ENCODE measurements at places on chromosomes 16 and 17.

GRCh38 chr17:33342025-33342424 is 48.9 kb upstream of the ASIC2 start:
- no peak for DNase-seq

DNA sequence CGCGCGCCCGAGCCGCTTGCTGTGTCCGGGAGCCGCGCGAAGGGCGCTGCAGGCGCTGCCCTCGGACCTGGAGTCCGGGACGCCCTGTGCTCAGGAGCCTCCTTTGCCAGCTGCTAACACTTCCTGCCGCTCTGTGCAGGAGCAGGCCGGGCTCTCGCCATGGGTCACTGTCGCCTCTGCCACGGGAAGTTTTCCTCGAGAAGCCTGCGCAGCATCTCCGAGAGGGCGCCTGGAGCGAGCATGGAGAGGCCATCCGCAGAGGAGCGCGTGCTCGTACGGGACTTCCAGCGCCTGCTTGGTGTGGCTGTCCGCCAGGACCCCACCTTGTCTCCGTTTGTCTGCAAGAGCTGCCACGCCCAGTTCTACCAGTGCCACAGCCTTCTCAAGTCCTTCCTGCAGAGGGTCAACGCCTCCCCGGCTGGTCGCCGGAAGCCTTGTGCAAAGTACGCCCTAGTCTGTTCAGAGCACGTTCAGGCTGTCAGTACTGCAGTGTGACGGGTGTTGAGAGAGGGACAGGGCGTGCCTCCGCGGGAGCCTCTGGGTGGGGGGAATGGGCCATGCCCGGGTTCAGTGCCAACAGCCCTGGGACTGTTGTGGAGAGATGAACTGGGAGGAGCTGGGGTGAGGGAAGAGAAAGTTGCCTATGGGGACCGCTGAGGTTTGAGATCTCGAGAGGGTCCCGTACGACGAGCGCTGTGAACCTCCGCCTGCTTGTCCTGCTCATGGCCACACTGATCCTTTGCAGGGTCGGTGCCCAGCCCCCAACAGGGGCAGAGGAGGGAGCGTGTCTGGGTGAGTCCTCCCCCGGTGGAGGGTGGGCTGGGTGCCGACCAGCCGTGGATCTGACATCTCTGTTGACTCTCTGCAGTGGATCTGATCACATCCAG is 1.3 kb downstream of the ZNF276 start:
- peak; percentile 81 for DNase-seq

- peak; percentile 67 for DNase-seq
Observed at GRCh38 chr17:44222112-44222869, 2.8 kb upstream of the UBTF start.

DNA sequence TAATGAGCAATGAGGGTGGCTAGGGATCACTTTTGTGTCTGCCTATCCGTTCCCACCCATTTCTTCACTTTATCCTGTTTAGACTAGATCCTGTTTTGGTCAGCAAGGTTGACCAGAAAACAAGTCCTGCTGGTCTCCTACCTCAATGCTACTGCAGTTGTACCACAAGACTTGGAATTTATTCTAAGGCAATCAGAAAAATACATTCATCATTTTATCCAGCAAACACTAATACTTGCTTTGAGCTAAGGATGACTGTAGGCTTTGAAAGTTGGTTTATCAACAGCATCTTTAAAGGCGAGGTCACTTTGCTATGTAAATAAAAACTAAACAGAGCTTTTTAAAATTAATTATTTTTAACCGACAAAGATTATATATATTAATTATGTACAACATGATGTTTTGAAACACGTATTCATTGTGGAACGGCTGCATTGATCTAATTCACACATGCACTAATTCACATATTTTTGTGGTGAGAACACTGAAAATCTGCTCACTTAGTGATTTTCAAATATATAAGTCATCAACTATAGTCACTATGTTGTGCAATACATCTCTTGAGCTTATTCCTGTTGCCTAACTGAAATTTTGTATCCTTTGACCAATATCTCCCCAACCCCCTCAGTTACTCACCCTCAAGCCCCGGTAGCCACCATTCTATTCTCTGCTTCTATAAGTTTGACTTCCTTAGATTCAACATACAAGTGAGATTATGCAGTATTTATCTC is 125.9 kb upstream of the HS3ST3A1 start:
- no peak for DNase-seq

DNA sequence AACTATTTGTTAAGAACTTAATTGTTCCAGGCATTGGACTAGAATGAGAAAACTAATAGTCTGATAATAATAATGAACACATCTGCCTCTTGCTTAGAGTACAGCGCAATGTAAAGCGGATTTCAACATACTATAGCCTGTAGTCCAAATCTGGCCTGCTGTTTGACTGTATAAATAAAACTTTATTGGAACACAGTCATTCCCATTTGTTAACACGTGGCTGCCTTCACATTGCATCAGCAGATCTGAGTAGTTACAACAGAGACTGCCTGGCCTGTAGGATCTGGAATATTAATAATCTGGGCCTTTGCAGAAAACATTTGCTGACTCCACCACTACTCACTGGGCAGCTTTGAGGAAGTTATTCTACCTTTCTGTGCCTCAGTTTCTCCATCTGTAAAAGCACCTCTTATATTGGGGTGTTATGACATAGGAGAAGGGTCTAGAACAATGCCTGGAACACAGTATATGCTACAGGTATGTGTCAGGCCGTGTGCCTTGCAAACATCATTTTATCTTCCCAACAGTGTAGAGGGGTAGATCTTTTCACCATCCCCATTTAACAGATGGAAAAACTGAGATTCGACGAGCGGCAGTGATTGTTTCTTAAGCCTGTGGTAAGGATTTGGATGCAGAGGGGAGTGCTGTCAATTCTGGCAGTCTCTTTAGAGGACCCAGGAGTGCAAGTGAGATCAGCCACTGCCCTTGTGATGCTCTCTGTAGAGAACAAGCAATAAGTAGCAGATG is 22.2 kb downstream of the PDILT start:
- no peak for DNase-seq

DNA sequence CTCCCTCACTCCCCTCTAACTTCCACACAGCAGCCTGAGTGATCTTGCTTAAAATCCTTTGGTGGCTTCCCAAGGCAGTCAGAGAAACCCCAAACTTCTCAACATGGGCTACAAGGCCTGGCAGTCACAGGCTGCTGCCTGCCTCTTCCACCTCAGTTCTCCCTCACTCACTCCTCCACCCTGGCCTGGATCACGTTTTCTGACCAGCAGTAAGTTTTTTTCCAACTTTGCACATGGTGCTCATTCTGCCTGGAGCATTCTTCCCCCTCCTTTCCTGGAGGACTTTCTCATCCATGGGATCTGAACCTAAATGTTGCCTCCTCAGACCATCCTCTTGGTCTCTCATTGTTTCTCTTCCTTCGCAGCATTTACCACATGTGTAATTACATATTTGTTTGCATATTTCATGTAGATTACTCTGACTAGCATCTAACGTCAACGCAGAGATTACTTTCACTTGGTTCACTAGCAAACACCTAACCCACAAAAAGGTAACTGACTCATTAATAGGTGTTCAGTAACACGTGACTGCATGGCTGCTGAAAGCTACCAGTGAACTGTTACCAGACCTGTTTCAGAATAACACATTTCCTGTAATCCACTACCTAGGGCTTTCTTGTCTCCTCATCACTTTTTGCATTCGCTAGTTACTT is 17.1 kb downstream of the GNA13 start:
- peak; percentile 90 for DNase-seq

DNA sequence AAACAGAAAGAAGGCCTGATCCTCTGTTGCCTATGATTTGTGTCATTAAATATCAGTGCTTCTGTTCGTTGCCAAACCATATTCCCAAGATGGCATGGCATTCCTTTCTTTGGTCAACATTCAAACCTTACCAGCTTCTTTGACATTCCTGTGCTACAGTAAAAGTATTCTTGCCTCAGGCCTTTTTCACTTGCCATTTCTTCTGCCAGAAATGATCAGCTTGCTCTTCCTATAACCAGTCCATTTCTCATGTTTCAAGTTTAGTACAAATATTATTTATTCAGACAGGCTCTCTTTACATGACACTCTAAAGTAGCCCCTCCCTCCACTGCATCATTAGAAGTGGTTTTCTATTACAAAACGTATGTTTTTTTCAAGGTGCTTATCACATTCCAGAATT is 278.3 kb downstream of the KCNJ2 start:
- DNase-seq = no peak

GRCh38 chr16:56643080-56643778 is 4.8 kb downstream of the MT1A start:
- peak; percentile 81 for DNase-seq

GRCh38 chr17:41689497-41690299 is 1.0 kb downstream of the EIF1 start:
- DNase-seq = peak; percentile 75

DNA sequence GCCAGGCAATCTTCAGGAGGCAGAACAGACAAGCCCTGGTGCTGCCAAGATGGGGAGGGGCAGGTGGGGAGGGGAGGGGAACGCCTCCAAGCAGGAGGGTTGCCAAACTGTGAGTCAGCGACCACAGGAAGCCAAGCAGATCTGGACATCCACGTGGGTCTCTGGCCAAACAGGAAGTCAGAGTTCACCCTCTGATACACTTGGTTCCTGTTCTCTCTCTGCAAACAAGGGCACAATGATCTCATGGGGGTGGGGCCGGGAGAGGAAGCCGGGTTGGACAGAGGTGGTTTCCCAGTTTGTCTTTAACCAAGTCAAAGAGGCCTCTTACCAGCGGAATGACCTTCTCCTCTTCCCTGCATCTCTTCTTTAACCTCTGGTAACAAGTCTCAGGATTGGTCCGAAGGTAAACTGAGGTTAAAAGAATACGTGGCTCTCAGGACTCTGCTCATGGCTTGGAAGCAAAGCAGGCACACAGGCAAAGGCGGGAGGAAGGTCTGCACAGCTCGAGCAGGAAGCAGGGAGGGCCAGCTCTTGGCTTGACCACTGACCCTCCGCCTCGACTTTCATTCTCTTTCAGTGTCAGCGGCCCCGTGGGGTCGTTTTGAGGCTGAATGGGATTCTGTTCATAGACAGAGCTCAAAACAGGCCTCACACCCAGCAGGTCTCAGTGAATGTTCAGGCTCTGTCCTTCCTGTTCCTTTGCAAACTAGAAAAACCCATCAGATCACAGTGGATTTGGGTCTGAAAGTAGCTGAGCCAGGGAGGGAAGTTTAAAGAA is 32.9 kb downstream of the TK2 start:
- DNase-seq = peak; percentile 87

DNA sequence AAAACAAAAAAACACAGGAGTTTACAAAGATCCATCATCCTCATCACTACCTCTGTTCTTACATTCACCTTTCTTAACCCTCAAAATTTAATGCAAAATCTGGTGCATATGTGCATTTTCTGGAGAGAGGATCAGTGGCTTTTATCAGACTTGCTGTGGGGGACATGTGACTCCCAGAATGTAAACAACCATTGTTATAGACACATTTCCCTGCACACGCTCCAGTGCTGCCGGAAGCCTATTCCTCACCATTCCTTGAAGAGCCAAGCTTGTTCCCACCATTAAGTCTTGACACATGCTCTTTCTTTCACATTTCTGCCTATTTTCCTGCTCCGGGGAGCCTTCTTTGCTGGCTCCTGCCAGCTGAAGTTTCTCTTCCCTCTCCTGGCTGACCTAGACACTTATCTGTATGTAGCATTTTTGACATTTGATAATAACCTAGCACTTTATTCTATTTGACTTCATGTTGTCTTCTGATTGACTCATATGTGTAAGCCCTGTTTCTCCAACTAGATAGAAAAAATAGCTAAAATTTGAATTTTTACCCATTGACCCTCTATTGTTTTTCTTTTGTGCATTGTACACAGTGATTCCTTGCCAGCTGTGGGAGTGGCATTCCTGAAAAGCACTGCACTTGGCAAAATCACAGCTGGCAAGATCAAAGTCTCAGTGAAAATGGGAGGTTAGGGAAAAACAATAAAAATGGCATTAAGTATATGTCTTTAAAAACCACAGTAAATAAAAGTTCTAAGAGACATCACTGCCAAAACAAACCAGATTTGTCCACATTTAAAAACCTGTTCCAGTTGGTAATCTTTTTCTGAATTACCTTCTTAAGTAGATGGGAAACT is 76.8 kb upstream of the CIBAR2 start:
- no peak for DNase-seq

DNA sequence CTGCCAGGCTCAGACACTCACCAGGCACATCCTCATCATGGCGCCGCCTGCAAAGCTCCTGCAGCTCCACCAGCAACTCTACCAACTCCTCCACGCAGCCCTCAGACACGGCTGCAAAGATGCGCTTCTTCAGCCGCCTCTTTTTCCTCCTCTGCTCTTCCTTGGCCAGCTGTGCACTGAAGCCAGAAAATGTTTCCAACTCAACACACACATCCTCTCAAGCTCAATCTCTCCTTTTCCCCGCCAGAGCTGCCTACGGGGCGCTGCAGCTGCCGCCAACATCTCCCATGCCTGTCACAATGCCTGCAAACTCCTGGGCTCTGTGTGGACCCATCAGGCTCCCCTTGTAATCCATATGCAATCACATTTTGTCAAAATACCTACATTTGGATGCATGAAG is 14.2 kb downstream of the TRPV3 start:
- no peak for DNase-seq

DNA sequence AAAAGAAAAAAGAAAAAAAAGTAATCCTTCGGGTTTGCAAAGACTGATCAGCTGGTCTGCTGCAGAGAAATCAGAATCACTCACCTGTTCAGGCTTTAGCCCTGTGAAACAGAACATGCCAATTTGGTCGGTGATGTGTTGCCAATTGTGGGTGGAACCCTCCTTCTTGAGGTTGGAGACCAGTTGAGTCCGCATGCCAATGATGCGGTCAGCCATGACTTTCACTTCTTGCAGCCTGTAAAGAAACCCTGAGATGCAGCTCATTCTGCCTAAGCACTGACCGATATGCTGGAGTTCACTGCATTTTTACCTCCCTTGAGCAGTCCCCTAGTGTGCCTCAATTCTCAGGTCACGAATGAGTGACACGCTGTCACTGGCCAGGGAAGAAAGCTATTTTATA is 24.8 kb upstream of the SLC38A7 start:
- no peak for DNase-seq

DNA sequence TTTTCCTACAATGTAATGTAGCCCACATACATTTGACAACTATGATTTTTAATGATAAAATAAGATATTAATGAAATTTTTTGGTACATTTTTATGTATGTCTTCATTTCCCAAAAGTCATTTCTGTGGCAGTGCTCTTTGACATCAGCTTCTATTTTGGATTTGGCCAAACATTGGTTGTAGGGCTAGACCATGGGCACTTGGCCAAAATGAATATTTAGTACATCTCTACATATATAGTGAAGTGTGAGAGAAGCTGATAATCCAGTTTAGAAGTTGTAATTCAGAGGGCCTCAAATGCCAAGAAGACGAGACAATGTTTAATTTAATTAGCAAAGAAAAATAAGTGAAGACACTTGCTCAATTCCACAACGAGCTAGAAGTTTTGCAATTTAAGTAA is 724.9 kb upstream of the SOX9 start:
- DNase-seq = no peak

- DNase-seq = no peak
Observed at GRCh38 chr16:84678541-84678940, 21.3 kb upstream of the USP10 start.

- no peak for DNase-seq
Observed at GRCh38 chr16:12590409-12590808, 213.3 kb downstream of the CPPED1 start.

DNA sequence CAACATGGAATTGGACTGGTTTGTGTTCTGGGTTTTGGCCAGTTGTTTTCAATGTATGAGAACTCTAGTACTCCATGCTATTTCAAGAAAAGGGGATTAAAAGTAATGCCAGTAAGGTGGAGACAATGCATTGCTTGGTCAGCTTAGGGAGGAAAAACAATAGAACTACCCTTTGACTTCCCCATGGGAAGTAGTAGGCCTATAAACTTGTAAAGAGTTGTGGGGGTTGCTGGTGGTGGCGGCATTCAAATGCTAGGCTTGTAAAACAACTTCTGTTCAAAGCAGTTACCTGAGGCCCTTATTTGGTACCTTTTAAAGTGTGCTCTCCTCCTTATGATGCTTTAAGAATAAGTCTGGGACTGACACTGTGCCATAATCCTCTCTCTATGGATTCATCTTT is 9.4 kb downstream of the MAP3K3 start:
- no peak for DNase-seq

Measured in CD4-positive, alpha-beta T cell treated with Interleukin-21 for 1 hour (primary cell).